Fibroblast of mammary gland (primary cell): ENCODE measurements at places on chromosomes 13 and 19.

DNA sequence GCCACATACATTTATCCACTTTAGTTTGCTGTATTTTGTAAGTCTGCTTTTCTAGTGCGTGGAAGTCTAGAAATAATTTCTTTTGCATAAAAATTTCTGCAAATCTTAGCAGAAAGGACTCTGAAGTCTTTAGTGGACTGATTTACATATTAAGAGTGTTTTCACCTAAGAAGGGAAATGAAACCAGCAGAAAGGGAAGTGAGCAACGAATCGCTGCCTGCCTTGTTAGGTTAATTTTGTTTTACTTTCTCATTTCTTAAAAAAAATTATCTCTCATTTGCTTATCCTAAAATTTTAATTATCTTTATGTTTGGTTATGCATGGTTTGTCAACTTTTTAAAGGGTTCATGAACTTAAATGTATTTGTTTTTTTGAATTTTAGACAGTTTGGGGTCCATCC is 767 bp upstream of the GPR18 start:
- no peak for DNase-seq

DNA sequence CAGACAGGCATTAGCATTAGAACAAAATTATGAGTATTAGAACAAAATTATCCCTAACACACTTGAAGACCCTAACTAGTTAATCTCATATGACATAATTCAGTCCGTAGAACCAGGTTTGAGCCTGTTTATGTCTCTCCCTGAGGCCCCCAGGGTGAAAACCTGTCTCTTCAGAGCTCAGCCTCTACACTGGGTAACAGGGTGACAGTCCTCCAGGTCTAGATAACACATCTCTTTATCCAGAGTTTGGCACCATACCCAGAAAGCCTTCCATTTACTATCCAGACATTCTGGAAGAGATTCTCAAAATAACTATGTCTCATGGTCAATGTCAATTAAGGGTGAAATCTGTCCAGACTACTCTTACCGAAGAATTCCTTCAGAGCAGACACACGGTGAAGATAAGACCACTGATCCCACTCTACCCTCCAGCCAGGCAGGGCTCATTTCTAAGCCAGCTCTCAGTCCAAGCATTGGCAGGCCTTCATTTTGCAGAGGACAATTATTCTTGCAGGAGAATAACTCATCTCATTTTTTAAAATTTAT is 1195.3 kb downstream of the EFNB2 start:
- no peak for DNase-seq

DNA sequence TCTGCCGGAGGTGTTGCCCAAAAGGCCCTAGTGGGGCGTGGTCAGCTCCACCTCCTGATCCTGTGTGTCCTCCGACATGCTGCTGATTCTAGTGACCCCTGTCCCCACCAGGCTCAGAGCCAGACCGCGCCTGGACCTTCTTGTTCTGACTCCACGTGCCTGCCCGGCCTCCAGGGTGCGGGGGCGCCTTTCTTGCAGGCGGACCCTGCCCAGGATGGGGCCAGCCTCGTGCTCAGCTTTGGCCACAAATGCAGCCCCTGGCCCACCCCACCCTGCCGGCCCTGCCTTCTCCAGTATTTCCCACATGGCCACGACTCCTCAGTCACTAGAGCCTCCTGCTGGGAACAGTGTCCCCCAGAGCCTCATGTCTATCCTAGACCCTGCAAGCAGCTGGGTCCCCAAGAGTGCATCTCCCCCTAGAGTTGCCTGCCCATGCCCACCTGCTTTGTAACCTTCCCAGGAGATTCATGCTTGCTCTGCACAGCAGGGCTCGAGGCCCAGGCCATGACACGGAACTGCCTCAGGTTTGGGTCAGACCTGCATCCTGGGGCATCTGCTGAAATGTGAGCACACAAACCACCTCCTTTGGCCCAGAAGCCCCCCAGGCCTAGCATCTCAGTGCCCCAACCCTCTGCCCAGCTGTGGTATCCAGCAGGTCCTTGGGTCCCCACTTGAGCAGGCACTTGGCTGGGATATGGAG is 27.0 kb downstream of the TMEM161A start:
- no peak for DNase-seq

DNA sequence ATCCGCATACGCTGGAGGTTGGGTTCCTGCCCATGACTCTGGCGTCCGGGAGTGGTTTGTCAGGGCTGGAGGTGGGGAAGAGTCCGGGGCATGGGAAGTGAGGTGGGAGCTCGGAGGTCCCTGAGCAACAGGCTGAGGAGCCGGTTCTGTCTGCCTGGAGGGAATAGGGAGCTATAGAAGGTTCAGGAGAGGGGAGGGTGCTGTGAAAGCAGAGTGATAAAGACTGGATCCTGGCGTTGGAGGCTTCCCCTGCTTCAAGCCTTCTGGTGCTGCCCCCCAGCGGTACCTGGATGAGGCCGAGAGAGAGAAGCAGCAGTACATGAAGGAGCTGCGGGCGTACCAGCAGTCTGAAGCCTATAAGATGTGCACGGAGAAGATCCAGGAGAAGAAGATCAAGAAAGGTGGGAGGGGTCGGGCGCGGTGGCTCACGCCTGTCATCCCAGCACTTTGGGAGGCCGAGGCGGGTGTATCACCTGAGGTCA is 2.6 kb downstream of the HMG20B start:
- no peak for DNase-seq

DNA sequence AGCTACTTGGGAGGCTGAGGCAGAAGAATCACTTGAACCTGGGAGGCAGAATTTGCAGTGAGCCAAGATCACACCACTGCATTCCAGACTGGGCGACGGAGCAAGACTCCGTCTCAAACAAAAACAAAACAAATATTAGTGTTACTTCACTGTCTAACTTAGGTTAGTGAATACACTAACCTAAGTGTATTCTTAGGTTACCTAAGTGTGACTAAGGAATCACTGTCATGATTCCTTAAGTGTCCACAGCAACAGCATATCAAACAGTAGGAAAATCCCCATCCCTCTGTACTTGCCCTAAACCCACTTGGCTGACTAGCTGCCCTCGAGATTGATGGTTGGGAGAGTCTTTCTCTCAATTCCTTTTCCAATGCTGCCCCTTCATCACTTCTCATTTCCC is 11.8 kb upstream of the LRCH1 start:
- DNase-seq = no peak
